Bronchus fibroblast of lung (primary cell): ENCODE measurements at places on chromosomes 2 and 18. TPM values are rescaled to one million over a fixed set of nuclear protein-coding genes. Genes with fewer than 3 reads are reported as not detected.

EGR4 gene
- not detected in 2 replicates for total RNA-seq

AQP12B gene
- total RNA-seq = not detected in 2 replicates

EML6 gene
- under 0.01 and 0.17 TPM in 2 replicates for total RNA-seq

IL18R1 gene
- 1.0 and 1.3 TPM in 2 replicates for total RNA-seq

REG3A gene
- not detected in 2 replicates for total RNA-seq

TMEM37 gene
- 0.45 and 0.84 TPM in 2 replicates for total RNA-seq

APOB gene
- 0.15 TPM in 1 of 2 replicates, not detected in the other for total RNA-seq

ZNF804A gene
- 2.7 and 3.7 TPM in 2 replicates for total RNA-seq

RAPGEF4 gene
- total RNA-seq = 0.17 and 1.8 TPM in 2 replicates

MAPRE2 gene
- 14.8 and 15.8 TPM in 2 replicates for total RNA-seq

CPS1 gene
- total RNA-seq = 11.0 and 18.5 TPM in 2 replicates

ENOSF1 gene
- total RNA-seq = 16.1 and 16.3 TPM in 2 replicates

COL4A3 gene
- total RNA-seq = under 0.01 TPM in 1 of 2 replicates, not detected in the other

LOXHD1 gene
- not detected in 2 replicates for total RNA-seq

CD226 gene
- total RNA-seq = under 0.01 TPM in 1 of 2 replicates, not detected in the other

FN1 gene
- total RNA-seq = 4,600 and 4,893 TPM in 2 replicates

AP1S3 gene
- total RNA-seq = 1.2 and 2.2 TPM in 2 replicates

EVX2 gene
- total RNA-seq = not detected in 2 replicates

GBX2 gene
- total RNA-seq = not detected in 2 replicates

HSBP1L1 gene
- 11.8 and 15.9 TPM in 2 replicates for total RNA-seq

LYPD6B gene
- total RNA-seq = under 0.01 TPM in 1 of 2 replicates, not detected in the other

ABCG5 gene
- total RNA-seq = not detected in 2 replicates

REG1B gene
- total RNA-seq = not detected in 2 replicates

C1GALT1C1L gene
- total RNA-seq = 0.50 and 1.0 TPM in 2 replicates

CENPA gene
- total RNA-seq = 23.4 and 25.1 TPM in 2 replicates

SLC19A3 gene
- total RNA-seq = 0.17 and 0.59 TPM in 2 replicates

GPR35 gene
- total RNA-seq = under 0.01 and 0.15 TPM in 2 replicates

SNORC gene
- total RNA-seq = 1.5 and 9.9 TPM in 2 replicates

ONECUT2 gene
- under 0.01 TPM in 2 replicates for total RNA-seq

DCC gene
- total RNA-seq = 0.15 and 0.17 TPM in 2 replicates

HRH4 gene
- total RNA-seq = not detected in 2 replicates

FAP gene
- 33.3 and 40.7 TPM in 2 replicates for total RNA-seq

HOXD1 gene
- total RNA-seq = not detected in 2 replicates

RAX gene
- total RNA-seq = not detected in 2 replicates

STARD6 gene
- 0.15 and 0.34 TPM in 2 replicates for total RNA-seq

ZNF892 gene
- total RNA-seq = 2.2 and 2.8 TPM in 2 replicates

TOGARAM2 gene
- total RNA-seq = under 0.01 TPM in 1 of 2 replicates, not detected in the other

DNAH7 gene
- under 0.01 and 0.15 TPM in 2 replicates for total RNA-seq
